Heart right ventricle (tissue), 16 donors: ENCODE measurements at places on chromosomes 5 and 9. TPM values are rescaled to one million over a fixed set of nuclear protein-coding genes. Genes with fewer than 3 reads are reported as not detected.

Gene CRB2
- total RNA-seq, result not detected

Gene ADRB2
- 7.8 TPM for total RNA-seq

DNA sequence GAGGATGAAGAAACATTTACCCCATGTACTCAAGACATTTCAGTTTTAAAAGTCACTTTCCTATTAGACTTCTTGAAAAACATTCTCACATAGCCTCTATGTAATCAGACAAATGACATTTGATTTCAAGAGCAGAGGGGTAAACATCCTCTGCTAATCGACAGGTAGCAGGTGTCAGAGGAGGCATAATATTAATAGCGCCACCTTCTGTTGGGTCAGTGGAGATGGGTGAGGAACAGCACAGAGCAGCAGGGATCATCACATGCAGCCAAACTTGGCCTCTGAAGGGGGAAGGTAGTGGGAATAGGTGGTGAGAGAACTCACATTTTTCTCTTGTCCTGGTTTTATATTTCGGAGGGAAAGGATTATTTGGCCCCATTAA, 3.3 kb upstream of the LSM11 start:
- H3K36me3 ChIP-seq, result peaks cover 42% of the 10 kb centered on the region
- DNase-seq, result no peak
- H3K27ac ChIP-seq, result no peak overlapping the region
- no peaks in the 10 kb centered on the region for H3K4me1 ChIP-seq
- no peak overlapping the region for H3K4me3 ChIP-seq

- H3K27ac ChIP-seq, result no peak overlapping the region
- DNase-seq, result no peak
- H3K4me3 ChIP-seq, result no peak overlapping the region
- H3K36me3 ChIP-seq, result no peaks in the 10 kb centered on the region
- peaks cover 6% of the 10 kb centered on the region for H3K4me1 ChIP-seq
- H3K27me3 ChIP-seq, result peaks cover 56% of the 10 kb centered on the region
Observed at GRCh38 chr9:134497283-134497860, 144.2 kb upstream of the COL5A1 start.

Gene HACD4
- 1.4 TPM for total RNA-seq

Gene PCDHGB6
- total RNA-seq, result 6.3 TPM

Gene PSD2
- not detected for total RNA-seq

Gene TAF11L10
- total RNA-seq, result not detected

Gene ATP6V1G1
- 62.0 TPM for total RNA-seq

- no peak overlapping the region for H3K27ac ChIP-seq
- H3K27me3 ChIP-seq, result no peaks in the 10 kb centered on the region
- DNase-seq, result peak; percentile 28
- H3K36me3 ChIP-seq, result peaks cover 83% of the 10 kb centered on the region
Observed at GRCh38 chr9:122991370-122991830, 42.1 kb upstream of the GPR21 start.

GRCh38 chr5:130104895-130105688, 200.8 kb downstream of the CHSY3 start:
- H3K27me3 ChIP-seq, result no peaks in the 10 kb centered on the region
- DNase-seq, result no peak
- H3K4me3 ChIP-seq, result no peak overlapping the region
- no peaks in the 10 kb centered on the region for H3K36me3 ChIP-seq
- H3K27ac ChIP-seq, result no peak overlapping the region
- H3K4me1 ChIP-seq, result no peaks in the 10 kb centered on the region

GRCh38 chr9:10612641-10613398, at the start of gene PTPRD:
TSS of gene PTPRD (minus strand) at chr9:10613002.
- H3K4me3 ChIP-seq, result peak within 1 kb of the TSS; percentile 30
- H3K4me1 ChIP-seq, result peaks cover 5% of the 10 kb centered on the region
- peaks cover 55% of the 10 kb centered on the region for H3K27me3 ChIP-seq
- no peak within 1 kb of the TSS for H3K27ac ChIP-seq
- H3K36me3 ChIP-seq, result no peaks in the 10 kb centered on the region

GRCh38 chr9:100856238-100856637, 172.3 kb upstream of the PLPPR1 start:
- H3K4me3 ChIP-seq, result no peak overlapping the region
- H3K4me1 ChIP-seq, result no peaks in the 10 kb centered on the region
- H3K27me3 ChIP-seq, result no peaks in the 10 kb centered on the region
- H3K27ac ChIP-seq, result no peak overlapping the region
- DNase-seq, result no peak
